Pancreas (tissue), 10 donors: ENCODE measurements at places on chromosomes 2 and 18. TPM values are rescaled to one million over a fixed set of nuclear protein-coding genes. Genes with fewer than 3 reads are reported as not detected.

DNA sequence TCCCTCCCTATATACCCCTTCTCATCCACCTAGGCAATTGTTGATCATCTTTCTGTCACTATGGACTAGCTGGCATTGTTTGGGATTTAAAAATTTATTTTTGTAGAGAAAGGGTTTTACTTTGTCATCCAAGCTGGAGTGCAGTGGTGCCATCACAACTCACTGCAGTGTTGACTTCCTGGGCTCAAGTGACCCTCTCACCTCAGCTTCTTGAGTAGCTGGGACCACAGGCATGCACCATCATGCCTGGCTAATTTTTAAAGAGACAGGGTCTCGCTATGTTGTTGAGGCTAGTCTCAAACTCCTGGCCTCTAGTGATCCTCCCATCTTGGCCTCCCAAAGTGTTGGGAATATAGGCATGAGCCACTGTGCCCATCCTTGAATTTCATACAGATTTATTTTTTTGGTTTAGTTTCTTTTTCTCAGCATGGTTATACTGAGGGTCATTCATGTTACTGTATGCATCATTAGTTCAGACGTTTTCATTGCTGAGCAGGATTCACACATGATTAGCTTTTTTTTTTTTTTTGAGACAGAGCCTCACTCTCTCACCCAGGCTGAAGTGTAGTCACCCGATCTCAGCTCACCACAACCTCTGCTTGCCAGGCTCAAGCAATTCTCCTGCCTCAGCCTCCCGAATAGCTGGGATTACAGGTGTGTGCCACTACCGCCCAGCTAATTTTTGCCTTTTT, 8.6 kb upstream of the PCARE start:
- H3K4me3 ChIP-seq, result no peak overlapping the region
- no peaks in the 10 kb centered on the region for H3K36me3 ChIP-seq
- H3K27me3 ChIP-seq, result no peaks in the 10 kb centered on the region
- no peak overlapping the region for H3K27ac ChIP-seq
- H3K4me1 ChIP-seq, result no peaks in the 10 kb centered on the region

GRCh38 chr2:46964835-46965560, 49.4 kb upstream of the MCFD2 start:
- H3K27me3 ChIP-seq, result no peaks in the 10 kb centered on the region
- H3K4me3 ChIP-seq, result no peak overlapping the region
- DNase-seq, result peak; percentile 34
- peak overlapping the region; percentile 28 for H3K27ac ChIP-seq
- no peaks in the 10 kb centered on the region for H3K36me3 ChIP-seq
- peaks cover 15% of the 10 kb centered on the region for H3K4me1 ChIP-seq

- H3K27me3 ChIP-seq, result no peaks in the 10 kb centered on the region
- no peak for DNase-seq
- no peaks in the 10 kb centered on the region for H3K36me3 ChIP-seq
- H3K27ac ChIP-seq, result no peak overlapping the region
These were observed 116.7 kb downstream of the LPIN1 start for GRCh38 chr2:11863103-11863502.

DNA sequence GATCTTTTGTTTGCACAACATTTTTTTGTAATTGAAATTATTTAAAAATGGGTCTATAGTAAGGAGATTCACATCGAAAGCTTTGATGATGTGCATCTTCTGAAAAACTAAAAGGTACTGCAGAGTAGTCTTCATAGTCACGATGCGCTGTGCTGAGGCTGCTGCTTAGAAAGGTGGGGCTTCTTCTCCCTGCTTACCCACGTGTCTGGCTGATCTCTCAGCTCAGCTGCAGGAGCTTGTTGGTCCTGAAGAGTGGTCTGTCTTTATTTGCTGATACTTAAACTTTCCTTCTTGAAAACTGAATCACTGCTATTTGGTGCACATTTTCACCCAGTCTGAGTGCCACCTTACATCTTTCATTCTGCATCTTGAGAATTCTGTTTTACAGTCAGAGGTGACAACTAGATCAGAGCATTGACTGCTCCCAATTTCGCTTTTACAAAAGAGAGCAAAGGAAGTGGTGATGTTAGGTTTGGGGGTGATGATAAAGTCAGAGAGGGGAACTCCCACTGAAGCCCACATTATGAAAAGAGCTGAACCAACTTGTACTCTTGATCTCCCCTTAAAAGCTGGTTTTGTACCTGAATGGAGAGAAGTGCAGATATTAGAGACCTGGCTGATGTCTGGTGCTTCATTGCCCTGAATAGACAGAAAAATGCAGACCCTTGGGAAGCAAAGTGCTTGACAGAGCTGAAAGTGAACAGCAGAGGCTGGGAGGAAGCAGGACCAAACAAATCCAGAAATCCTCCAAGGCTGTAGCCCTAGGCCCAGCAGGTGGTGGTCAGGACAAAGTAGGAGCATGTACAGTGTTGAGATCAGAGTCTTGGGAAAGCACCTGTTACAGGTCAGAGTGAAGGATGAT, 984.5 kb downstream of the TSN start:
- DNase-seq, result no peak
- no peak overlapping the region for H3K27ac ChIP-seq
- no peaks in the 10 kb centered on the region for H3K4me1 ChIP-seq
- H3K36me3 ChIP-seq, result no peaks in the 10 kb centered on the region
- H3K4me3 ChIP-seq, result no peak overlapping the region

DNA sequence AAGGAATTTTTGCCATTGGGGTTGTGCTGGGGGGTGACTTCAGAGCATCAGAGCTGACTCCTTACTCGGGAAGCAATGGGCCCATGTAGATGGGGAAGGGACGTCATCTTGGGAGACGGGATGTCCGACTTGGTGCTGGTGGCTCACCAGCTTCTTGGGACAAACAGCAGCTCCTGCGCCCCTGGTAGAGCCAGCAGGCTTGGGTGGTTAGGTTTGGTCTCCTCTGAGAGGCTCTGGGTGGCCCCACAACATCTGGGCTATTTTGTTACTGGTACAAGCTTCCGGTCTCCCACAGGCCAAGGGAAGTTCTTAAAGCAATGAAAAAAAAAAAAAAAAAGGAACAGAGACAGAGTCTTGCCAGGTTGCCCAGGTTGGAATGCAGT, 1.8 kb downstream of the NGEF start:
- no peak overlapping the region for H3K4me3 ChIP-seq
- H3K4me1 ChIP-seq, result peaks cover 20% of the 10 kb centered on the region
- DNase-seq, result no peak
- no peaks in the 10 kb centered on the region for H3K36me3 ChIP-seq

Gene CD8A
- total RNA-seq, result 1.0 TPM

DNA sequence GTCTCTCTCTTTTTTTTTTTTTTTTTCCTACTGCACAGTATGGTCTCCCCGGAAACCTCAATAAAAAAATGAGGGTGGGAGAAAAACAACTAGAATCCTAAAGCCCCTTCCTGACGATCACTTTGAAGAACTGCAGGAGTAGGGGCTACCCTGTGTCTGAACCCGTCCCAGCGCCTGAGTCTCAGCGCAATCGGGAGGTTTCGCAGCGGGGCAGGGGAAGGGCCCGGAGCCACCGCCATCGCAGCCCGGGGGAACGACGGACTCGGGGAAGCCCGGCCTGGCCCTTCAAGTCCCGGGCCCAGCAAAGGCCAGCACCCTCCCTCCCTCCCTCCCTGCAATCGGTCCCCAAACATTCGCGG, 411 bp downstream of the NARS1 start:
- no peaks in the 10 kb centered on the region for H3K36me3 ChIP-seq
- peak overlapping the region; percentile 81 for H3K27ac ChIP-seq
- H3K4me1 ChIP-seq, result peaks cover 11% of the 10 kb centered on the region
- no peak for DNase-seq

DNA sequence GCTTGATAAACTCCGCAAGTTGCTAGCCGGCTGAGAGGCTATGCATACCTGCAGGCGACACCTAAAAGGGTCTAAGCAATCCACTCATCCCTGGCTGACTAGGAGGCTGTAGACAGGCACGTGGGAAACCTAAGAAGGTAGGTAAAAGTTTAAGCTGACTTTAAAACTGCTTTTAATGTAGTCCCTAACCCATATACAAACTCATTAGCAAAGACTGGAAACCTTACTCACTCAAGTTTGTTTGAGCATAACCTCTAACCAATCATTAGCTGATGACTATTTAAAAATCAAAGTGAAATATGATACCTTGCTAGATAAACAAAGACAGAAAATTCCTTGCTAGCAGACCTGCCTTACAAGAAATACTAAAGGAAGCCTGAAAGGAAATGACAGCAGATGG, 106.4 kb downstream of the EXOC6B start:
- no peaks in the 10 kb centered on the region for H3K36me3 ChIP-seq
- H3K4me1 ChIP-seq, result peaks cover 7% of the 10 kb centered on the region
- H3K27ac ChIP-seq, result no peak overlapping the region
- no peak overlapping the region for H3K4me3 ChIP-seq
- no peak for DNase-seq
- H3K27me3 ChIP-seq, result no peaks in the 10 kb centered on the region

DNA sequence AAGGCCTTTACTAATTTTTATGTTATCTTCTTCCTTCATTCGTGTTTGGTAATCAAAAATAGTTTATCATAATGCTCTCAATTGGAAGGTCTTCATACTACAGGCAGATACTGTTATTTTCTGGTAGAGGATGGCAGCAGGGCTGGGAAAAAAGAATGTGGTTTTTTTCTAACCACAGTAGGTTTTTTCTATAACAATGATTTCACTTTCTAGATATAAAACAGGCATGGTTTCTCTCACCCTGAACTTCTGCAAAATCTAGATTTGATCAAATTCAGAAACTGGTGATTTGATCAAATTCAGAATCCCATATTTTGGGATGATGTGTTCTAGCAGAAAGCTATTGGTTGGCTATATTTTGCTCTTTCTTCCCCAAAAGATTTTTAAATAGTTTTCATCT, 27.6 kb downstream of the BCL11A start:
- H3K27ac ChIP-seq, result no peak overlapping the region
- H3K4me1 ChIP-seq, result peaks cover 20% of the 10 kb centered on the region
- H3K27me3 ChIP-seq, result no peaks in the 10 kb centered on the region
- no peaks in the 10 kb centered on the region for H3K36me3 ChIP-seq

- no peaks in the 10 kb centered on the region for H3K36me3 ChIP-seq
- H3K27me3 ChIP-seq, result no peaks in the 10 kb centered on the region
- no peak overlapping the region for H3K4me3 ChIP-seq
- no peak for DNase-seq
- H3K27ac ChIP-seq, result no peak overlapping the region
- no peaks in the 10 kb centered on the region for H3K4me1 ChIP-seq
These were observed 17.0 kb upstream of the FRZB start for GRCh38 chr2:182883451-182883850.

Gene TMEM150A
- 14.8 TPM for total RNA-seq

Gene XPO1
- 71.3 TPM for total RNA-seq

DNA sequence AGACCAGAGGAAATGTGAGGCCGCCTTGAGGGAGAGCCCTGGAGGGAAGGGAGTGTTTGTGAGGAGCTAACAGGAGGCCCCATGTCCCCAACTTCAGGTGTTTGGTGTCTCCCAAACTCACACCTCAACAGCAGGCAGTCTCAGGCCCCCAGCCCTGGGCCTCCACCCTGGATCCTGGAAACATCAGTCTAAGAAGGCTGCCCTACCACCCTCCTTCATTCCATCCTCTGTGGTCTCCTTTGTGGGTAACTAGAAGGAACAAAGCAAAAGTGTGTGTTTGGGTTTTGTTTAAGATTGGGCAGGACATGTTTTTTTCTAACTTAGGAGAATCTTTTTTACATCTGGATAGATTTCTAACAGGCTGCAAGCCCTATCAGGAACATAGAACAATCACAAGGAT, 404.3 kb downstream of the BCL11A start:
- no peaks in the 10 kb centered on the region for H3K36me3 ChIP-seq
- H3K27me3 ChIP-seq, result no peaks in the 10 kb centered on the region
- H3K4me1 ChIP-seq, result no peaks in the 10 kb centered on the region
- no peak overlapping the region for H3K4me3 ChIP-seq
- DNase-seq, result no peak
- H3K27ac ChIP-seq, result no peak overlapping the region

Gene POTEC
- 0.32 TPM for total RNA-seq

DNA sequence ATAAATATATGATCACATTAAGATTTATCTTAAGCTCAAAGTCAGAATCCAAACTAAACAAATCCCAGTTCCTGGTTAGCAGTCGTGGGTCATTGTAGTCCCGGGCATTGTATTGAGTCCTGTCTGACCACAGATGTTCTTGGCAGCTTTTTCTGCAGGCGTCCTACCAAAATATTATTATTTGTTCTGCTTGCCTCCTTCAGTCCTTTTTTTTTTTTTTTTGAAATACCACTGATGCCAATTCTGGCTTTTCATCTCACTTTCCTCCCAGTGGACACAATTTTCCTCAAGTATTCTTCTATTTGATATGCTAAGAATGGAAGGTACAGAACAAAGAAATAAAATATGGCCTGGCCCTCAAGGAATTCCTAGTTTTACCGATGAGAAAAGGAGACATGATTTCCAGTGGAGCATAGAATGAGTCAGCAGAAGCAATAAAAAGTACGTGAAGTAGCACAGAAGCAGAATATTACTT, 151.6 kb downstream of the CSRNP3 start:
- H3K4me3 ChIP-seq, result no peak overlapping the region
- no peaks in the 10 kb centered on the region for H3K36me3 ChIP-seq
- no peak for DNase-seq

GRCh38 chr18:55513161-55513560, 74.8 kb downstream of the TCF4 start:
- no peaks in the 10 kb centered on the region for H3K36me3 ChIP-seq
- no peak overlapping the region for H3K27ac ChIP-seq
- H3K27me3 ChIP-seq, result no peaks in the 10 kb centered on the region

DNA sequence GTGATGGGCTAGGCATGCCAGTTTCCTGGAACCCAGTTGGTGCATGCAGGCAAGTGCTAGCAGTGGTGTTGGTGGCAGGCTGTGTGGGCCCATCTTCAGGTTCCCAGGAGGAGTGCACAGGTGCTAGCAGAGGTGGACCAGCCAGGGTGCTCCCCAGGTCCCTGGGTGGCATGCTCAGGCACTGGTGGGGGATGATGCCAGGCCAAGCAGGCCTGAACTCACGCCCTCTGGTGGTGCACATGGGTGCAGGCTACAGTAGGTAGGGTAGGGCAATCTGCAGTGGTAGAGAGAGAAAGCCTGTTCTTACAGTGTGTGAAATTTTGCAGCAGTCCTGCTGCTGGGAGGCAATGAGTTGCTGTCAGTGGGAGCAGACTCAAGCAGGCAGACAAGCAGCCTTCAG, 1651.8 kb downstream of the DPP10 start:
- H3K4me1 ChIP-seq, result no peaks in the 10 kb centered on the region
- DNase-seq, result no peak
- no peak overlapping the region for H3K4me3 ChIP-seq
- no peak overlapping the region for H3K27ac ChIP-seq
- no peaks in the 10 kb centered on the region for H3K27me3 ChIP-seq

GRCh38 chr18:6315517-6316331, 99.0 kb downstream of the L3MBTL4 start:
- no peaks in the 10 kb centered on the region for H3K4me1 ChIP-seq
- H3K27me3 ChIP-seq, result no peaks in the 10 kb centered on the region
- H3K36me3 ChIP-seq, result no peaks in the 10 kb centered on the region
- DNase-seq, result peak; percentile 42
- H3K4me3 ChIP-seq, result no peak overlapping the region

- peaks cover 11% of the 10 kb centered on the region for H3K27me3 ChIP-seq
- no peak overlapping the region for H3K27ac ChIP-seq
- peak overlapping the region; percentile 7 for H3K4me3 ChIP-seq
- H3K36me3 ChIP-seq, result no peaks in the 10 kb centered on the region
- H3K4me1 ChIP-seq, result peaks cover 8% of the 10 kb centered on the region
- peak; percentile 61 for DNase-seq
These were observed 1.2 kb downstream of the ALK start for GRCh38 chr2:29920130-29920577.
